ENCODE measurements at places on chromosomes 4 and X.

DNA sequence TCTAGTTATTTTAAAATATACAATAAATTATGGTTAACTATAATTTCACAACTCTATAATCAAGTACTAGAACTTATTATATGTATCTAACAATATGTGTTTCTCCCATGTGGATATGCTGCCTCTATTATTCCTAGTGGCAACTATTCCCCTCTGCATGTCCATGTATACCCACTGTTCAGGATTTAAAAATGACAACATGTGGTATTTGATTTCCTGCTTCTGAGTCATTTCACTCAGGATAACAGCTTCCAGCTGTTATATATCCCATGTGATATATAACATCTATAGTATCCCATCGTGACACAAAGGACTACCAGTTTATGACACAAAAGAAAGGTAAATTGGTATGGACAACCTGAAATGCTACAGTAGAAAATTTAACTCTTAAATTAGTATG is 167.4 kb upstream of the TACR3 start:
- no peak for DNase-seq

DNA sequence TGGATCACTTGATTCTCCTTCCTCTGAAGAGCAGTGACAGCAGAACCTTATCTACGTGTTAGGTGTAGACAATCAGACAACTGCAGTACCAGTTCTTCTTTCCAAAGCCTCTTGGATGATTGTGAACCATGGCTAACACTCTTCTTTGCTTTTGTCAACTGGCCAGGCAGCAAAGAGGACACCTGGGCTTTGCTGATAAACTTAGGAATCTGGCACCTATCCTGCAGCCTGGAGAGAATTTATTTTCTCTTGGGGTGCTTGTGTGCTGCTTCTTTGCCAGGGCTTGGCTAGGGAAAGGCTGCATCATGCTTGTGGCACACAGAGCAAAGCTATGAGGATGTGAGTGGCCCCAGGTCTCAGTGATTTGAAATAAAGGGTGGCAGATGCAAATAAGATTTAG is 77.4 kb downstream of the ANAPC4 start:
- no peak for DNase-seq

GRCh38 chr4:140884431-140885058 is 128.4 kb upstream of the TBC1D9 start:
- DNase-seq, result peak; percentile 57

- DNase-seq, result no peak
Measured at GRCh38 chr4:100016191-100016590, 66.1 kb upstream of the H2AZ1 start.

DNA sequence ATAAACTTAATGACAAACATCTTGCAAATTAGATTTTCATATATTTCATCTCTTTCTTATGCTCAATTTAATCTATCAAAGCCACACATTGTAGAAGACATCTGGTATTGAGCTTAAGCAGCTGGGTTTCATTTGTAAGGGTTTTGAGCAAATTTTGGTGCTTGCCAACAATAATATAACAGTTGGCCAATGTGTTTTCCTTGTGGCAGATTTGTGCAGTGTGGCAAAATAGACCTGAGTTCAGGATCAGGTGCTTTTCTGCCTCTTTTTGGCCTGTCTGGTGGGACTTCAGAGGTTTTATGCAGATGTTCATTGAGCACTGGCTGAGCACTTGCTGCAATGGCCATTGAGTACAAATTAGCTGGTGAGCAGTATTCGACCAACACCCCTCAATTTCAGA is 301.9 kb downstream of the BMPR1B start:
- DNase-seq, result no peak

DNA sequence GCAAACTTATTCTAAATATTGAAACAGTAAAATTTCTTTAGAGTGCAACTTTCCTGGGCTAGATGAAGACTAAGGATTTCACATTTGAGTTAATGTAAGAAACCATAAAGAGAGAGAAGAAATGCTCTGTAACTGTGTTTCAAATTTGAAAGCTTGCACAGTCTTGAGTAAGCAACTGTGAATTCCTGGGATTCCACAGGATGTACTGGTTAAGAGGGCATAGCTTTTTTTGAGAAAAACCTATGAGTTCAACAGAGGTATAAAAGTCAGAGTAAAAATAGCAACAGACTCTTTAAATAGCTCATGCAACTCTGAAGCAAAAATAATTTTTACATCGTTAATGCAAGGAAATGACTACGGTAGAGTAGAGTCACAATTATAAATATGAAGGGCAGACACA is 25.5 kb downstream of the ZNF330 start:
- DNase-seq, result no peak

All from activated CD4-positive, alpha-beta T cell treated with anti-CD3 and anti-CD28 coated beads, Interleukin-2, Interleukin-4, amounts not matched to agents 100 ng/mL and 50 ng/mL, durations not matched to agents 16 hours and 8 hours (primary cell).